ENCODE measurements at places on chromosomes 1 and 21.

DNA sequence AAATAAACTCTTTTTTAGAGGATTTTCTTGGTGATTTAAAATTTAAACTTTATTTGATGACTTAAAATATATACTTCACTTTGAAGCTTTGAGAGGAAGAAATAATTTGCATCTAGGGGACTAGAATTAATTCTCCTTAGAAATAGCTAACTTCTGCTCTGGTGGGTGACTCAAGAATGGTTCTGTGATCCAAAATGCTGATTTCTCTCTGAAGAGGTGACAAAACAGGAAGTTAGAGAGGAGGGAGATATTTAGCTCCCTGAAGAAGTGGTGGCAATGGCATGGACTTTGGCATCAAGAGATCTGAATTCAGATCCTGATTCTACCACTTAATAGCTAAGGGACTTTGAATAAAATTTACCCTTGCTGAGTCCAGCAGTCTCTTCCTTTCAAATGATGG, 125.8 kb upstream of the ATP1B1 start:
- DNase-seq = no peak

GRCh38 chr1:25049190-25049589, 119.1 kb upstream of the RUNX3 start:
- no peak for DNase-seq

DNA sequence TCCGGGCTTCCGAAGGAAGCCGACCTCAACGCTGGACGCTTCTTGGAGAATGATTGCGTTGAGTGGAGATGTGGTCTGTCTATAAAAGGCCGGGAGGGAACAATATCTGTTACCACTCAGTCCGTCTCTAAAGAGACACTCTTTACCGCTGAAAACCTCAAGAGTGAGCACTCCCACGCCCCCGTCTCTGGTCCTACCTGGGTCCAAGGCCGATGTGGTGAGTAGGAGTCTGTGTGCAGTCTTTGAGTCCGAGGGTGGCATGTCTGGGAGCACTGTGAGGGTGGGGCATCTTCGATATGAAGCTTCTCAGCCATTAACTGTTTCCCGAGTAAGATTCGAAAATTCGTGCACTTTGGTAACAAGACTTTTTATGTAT, 576 bp downstream of the ZFP69 start:
- DNase-seq = no peak

GRCh38 chr1:18642278-18643095, 11.8 kb downstream of the PAX7 start:
- DNase-seq = no peak

- no peak for DNase-seq
These were observed 176.6 kb upstream of the DPT start for GRCh38 chr1:168905633-168906032.

DNA sequence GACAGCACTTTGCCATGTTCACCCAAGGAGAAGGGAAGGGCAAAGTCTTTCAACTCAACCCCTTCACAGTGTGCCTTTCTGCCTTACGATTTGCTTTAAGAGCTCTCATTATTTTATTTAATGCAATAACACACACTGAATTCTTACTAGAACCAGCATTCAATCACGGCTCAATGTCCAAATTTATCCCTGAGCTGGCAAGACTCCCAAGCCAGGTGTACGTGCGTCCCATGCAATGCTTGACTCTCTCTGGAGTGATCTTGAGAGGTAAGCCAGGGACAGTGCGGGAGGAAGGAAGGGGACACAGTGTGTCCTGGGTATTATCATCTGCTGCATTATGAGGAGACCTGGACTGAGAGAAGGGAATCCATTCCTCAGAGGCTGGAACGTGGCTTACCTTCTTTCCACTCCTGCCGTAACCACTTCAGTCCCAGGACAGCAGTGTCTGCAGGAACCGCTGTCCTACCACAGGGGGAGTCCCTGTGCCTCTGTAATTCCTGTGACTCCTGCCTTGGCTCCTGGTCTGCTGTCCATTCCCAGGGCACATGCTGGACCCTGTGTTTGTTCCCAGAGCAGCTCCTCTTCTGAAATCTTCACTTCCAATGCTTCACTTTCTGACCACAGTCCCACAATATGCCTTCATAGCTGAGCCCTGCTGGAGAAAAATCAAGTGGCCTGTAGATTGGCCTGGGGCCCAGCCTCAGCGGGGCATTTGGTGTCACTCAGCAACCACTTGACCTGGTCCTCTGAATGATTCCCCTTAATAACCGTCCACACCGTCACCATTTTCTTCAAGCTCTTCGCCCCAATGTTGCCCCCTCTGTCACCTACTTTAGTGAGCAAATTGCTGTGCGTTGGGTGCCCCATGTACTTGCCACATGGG, 28.6 kb upstream of the STUM start:
- DNase-seq = no peak
